Fibroblast of skin of back (primary cell): ENCODE measurements at places on chromosomes 3 and 15.

DNA sequence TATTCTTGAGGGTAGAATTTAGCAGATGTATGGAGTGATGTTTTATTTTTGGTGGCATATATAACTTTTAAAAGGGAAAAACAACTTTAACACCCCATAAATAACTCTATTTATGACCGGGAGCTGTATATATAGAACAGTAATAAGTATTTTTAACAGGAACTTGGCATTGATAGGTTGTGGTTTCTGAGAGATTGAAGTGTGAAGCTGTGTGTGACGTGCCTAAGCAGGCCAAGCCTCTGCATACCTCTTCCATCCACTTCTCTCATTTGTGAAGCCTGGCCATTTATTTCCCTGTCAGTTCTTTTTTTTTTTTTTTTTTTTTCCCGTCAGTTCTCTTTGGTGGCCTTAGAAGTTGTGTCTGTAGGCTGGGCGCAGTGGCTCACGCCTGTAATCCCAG is 23.0 kb downstream of the RBM5 start:
- DNase-seq, result no peak

DNA sequence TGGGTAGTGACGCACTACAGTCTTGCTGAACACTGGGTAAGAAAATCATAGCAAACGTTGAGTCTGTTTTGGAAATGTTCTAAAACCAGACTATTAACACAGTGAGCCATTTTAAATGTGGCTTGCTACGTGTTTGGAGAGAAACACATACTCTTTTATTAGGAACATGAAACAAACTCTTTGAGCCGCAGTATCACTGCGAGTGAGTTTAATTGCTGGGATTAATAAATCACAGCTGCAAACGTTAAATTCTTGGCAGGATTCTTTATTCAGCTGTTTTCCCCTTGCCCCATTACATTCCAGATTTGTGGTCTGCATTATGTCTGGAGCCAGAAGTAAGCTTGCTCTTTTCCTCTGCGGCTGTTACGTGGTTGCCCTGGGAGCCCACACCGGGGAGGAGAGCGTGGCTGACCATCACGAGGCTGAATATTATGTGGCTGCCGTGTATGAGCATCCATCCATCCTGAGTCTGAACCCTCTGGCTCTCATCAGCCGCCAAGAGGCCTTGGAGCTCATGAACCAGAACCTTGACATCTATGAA is 33.6 kb downstream of the BTD start:
- DNase-seq, result peak; percentile 67

DNA sequence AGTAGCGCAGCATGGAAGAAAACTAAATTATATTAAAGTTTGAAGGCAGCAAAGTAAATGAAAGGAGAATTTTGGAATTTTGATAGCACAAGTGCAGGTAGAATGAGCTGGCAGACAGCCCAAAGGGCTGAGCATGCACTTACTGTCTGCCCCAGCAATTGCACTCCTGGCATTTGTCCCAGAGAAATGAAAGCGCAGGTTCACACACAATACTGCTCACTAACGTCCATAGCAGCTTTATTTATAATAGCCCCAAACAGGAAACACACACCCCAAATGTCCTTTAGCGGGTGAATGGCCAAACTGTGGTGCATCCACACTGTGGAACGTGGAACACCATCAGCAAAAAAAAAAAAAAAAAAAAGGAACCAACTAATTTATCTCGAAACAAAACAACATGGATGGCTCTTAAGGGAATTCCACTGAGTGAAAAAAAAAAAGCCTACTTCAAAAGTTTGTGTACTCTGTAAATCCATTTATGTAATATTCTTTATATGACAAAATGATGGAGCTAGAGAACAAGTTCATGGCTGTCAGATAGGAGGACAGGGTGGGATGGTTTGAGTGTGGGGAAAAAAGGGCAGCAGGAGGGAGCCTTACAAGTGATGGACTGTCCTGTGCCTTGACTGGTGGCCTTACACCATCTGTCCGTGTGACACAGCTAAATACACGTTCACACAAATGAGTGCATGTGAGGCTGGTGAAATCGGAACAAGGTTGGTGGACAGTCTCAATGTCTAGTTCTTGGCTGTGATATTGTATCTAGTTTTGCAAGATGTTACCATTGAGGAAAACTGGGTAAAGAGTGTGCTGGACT is 6.0 kb upstream of the TM2D3 start:
- no peak for DNase-seq

DNA sequence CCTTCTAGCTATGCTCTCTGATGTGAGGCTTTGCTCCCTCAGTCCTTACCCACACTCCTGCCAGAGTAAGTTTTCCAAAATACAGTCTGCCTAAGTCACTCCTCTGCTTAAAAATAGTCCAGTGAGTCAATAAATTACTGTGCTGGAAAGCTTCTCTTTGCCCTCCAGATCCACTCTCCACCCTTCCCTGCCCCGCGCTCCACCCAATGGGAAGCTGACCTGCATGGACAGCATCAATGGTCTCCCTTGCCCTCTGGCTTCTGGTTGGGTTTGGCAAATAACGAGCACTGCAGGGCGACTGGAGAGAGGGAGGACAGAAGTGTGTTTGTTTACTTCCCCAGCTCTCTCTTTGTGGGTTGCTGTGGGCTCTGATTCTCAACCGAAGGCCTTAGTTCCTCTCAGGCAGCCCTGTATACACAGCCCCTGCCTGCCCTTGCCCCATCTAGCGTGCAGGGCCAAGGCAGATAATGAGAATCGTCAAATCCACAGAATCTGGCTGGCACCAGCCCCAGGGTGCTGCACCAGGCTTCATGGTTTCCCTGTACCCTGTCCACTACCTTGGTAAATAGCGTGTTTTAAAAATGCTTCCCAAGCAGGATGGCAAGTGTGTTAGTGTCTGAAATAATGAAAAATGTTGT is 110.4 kb downstream of the ADAMTSL3 start:
- DNase-seq, result no peak
